Diencephalon (tissue), 1 donor: ENCODE measurements at places on chromosomes 3 and 15. TPM values are rescaled to one million over a fixed set of nuclear protein-coding genes. Genes with fewer than 3 reads are reported as not detected.

TLR9 gene
- total RNA-seq = under 0.01 TPM

ANKUB1 gene
- total RNA-seq = 4.2 TPM

PLSCR2 gene
- not detected for total RNA-seq

LRTM1 gene
- not detected for total RNA-seq

LEKR1 gene
- total RNA-seq = 1.6 TPM

C3orf20 gene
- total RNA-seq = 0.23 TPM

FETUB gene
- total RNA-seq = not detected

PPP2R3A gene
- total RNA-seq = 26.1 TPM

C3orf22 gene
- not detected for total RNA-seq

SPATA12 gene
- total RNA-seq = not detected

NIPA2 gene
- 56.7 TPM for total RNA-seq

UBAP1L gene
- total RNA-seq = 5.8 TPM

FANCD2OS gene
- not detected for total RNA-seq

CILP gene
- 0.23 TPM for total RNA-seq

PCOLCE2 gene
- total RNA-seq = 13.6 TPM

PIERCE2 gene
- 6.7 TPM for total RNA-seq

CFAP91 gene
- total RNA-seq = 12.9 TPM

ACAN gene
- 3.0 TPM for total RNA-seq
